NCI-H446 (cell line): ENCODE measurements at places on chromosomes 2 and 18.

DNA sequence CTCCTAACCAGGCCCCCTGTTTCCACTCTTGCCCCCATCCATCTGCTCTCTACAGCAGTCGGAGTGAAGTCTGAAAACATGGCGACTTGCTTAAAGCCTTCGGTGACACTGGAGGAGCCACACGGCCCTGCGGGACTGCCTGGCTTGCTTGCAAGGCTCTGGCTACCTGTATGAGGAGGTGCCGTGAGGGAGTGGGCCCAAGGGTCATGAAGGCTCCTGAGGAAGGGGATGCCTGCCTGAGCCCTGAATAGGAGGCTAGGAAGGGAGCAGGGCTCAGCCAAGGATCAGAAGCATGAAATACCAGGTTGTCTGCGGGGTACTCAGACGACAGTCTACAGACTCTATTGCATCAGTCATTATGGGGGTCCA is 75.4 kb downstream of the EMX1 start:
- DNase-seq = no peak

DNA sequence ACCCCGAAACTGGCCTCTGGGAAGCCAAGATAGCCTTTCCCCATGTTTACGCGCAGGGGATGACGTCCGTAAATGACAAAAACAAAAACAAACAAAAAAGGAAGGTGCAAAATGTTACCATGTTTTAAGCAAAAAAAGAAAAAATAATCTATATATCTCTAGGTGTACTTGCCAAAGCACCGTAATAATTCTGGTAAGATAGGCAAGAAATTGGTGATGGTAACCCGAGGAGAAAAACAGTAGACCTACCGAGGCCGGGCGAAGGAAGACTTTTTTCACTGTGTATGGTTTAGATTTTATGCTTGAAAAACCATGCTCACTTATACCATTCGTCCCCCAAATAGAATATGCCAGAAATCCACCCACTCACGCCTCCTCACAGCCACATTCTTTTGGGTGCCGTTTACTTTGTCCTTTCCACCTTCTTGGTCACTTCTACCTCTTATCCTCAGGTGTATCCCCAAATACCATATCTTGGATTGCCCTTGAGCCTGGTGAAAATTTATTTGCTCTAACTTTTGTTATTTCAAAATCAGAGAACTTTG is 8.0 kb downstream of the GATA6 start:
- DNase-seq = no peak

DNA sequence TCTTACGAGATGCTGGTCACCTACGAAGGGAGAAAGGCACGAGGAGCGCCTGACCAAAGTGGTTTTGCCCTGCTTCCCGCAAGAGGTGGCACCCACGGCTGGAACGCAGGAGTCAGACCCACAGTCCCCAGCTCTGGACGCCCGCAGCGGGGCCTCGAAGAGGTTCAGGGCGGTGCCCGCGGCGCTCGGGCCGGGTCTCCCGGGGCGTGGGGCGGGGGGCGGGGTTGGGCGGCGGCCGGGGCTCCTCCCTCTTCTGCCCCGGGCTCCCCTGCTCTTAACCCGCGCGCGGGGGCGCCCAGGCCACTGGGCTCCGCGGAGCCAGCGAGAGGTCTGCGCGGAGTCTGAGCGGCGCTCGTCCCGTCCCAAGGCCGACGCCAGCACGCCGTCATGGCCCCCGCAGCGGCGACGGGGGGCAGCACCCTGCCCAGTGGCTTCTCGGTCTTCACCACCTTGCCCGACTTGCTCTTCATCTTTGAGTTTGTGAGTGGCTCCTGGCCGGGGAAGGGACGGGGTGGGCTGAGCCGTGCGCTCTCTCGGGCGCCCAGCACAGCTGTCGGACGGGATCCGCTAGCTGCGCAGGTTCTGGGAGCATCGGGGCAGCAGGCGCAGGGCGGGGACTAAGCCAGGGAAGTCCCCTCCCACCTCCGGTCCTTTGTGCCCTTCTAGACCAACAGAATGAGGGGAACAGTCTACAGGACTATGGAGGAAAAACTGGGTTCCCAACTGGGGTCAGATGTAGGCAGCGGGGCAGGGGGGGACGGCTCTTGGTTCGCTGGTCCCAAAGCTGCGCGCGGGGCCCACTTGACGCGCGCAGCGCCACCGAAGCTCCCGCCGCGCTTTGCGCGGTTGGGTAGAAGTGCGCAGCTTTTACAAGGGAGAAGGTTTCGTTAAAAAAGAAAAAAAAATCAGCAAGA is at the start of gene MAL:
Gene MAL (plus strand): TSS at position 303 of the 914 bp plus-strand sequence. CDS start 85 bp downstream, at position 388.
- no peak for DNase-seq

- DNase-seq = peak; percentile 25
These were observed 48.1 kb downstream of the KCNE4 start for GRCh38 chr2:223100061-223100511.

DNA sequence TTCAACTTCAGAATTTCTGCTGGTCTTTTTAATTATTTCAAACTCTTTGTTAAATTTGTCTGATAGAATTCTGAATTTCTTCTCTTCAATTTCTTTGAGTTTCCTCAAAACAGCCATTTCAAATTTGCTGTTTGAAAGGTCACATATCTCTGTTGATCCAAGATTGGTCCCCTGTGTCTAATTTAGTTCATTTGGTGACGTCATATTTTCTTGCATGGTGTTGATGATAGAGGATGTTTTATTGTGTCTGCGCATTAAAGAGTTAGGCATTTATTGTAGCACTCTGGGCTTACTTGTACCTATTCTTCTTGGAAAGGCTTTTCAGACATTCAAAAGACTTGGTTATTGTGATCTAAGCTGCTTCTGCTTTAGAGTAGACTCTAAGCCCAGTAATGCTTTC is 698.4 kb upstream of the LRRTM1 start:
- DNase-seq = no peak

GRCh38 chr2:122075381-122075780 is 319.9 kb downstream of the TSN start:
- no peak for DNase-seq

DNA sequence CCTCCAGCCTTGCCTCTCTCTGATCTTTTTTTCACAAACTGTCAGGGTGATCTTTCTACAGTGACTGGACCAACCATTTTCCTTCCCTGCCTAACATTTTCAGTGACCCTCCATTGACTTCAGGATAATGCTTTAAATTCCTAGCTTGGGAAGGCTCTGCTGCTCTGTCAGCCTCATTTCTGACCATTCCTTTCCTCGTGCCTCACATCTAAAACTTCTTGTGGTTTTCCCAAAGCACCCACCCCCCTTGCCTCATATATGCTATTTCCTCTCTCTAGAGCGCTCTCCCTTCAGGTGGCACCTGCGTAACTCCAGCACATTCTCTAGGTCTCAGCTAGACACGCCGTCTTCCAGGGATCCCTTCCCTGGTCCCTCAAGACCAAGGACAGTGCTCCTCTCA is 37.2 kb downstream of the DRC1 start:
- DNase-seq = no peak

DNA sequence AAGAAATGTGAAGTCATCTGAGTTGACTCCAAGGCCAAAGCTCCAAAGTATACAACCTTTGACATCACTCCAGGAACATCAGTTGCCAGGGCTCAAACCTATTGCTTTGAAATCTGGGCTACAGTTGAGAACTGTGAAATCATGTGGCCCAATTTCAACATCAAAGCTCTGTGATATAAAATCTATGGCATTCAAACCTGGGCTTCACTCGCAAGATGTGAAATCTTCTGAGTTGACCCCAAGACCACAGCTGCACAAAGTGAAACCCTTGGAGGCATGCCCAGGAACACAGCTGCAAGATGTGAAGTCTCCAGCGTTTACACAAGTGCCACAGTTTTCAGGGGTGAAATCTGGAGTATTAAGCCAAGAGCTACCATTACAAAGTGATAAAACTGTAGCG is 9.4 kb upstream of the ZNF512 start:
- DNase-seq = no peak

GRCh38 chr2:27067385-27067784 is 4.1 kb downstream of the OST4 start:
- DNase-seq = no peak

- no peak for DNase-seq
These were observed 877.6 kb downstream of the SLC4A3 start for GRCh38 chr2:220504938-220505503.

DNA sequence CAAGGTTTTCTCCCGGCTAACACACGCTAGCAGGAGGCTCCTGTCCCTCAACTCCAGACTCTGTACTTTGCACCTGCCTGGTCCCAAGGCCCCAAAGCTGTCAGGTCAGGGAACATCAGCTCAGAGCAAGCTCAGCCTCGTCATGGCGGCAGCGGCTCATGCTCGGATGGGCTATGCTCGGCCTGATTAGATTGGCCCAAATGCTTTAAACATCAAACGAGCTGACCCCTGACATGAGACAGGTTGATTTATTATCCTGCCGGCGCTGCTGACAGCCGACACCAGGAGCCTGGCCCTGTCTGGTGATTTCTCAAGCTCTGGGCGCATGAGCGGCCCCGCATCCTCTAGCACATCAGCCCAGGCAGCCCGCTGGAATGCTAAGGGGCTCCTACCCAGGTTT is 436.4 kb downstream of the EIPR1 start:
- DNase-seq = no peak

DNA sequence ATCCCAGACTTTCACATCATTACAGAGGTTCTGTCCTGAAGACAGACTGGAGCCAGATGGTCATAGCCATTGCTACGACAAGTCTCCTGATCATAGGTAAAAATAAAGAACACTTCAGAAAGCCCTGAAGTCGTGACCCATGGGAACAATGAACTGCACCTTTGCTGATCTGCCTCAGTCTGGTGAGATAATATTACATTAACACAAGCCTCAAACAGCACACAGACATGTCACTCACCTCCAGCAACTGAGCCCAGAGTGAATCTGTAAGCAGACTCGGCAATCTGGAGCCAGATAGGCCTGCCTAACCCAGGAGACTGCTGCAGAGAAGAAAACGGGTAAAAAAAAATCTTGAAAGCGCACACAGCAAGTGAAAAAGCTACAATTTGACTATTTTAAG is 79.2 kb downstream of the SLC25A12 start:
- DNase-seq = no peak

- DNase-seq = no peak
These were observed 176.1 kb downstream of the IKZF2 start for GRCh38 chr2:212975333-212975732.

DNA sequence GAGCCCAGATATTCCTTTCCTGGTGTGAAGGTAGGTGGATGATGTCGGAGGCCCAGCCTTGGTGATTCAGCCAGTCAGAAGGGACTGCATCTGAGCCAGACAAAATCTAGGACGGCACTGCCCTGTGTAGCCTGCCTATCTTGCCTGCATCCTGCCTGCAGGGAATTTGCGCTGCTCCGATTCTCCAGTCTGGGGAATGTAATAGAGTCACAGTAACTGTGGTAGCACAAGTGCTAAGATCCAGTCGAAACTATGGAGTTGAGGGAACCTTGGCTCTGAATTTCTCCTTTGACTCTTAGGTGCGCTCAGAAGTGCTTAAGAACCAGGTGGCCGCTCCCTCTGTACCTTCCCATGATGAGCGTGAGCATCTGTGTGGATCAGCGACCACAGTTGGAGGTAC is 15.9 kb downstream of the IL36B start:
- no peak for DNase-seq

DNA sequence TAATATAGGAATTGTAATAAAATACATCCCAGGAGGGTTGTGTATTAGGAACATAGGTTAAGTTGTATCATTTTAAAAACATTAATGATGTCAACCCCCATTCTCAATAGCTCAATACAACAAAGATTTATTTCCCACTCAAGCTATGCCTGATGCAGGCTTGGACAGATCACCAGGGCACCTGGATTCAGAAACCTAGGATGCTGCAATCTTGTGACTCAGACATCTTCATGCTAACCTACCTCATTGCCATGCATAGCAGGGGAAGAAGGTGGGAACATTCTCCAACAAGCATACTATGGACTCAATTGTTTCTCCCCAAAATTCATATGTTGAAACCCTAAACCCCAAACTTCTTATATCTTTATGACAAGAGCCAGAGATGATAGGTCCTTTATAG is 244.2 kb downstream of the CD226 start:
- DNase-seq = no peak
